Astrocyte of the spinal cord (primary cell): ENCODE measurements at places on chromosomes 3 and 15.

GRCh38 chr15:45314960-45315359 is 62.9 kb downstream of the SLC28A2 start:
- DNase-seq, result no peak

DNA sequence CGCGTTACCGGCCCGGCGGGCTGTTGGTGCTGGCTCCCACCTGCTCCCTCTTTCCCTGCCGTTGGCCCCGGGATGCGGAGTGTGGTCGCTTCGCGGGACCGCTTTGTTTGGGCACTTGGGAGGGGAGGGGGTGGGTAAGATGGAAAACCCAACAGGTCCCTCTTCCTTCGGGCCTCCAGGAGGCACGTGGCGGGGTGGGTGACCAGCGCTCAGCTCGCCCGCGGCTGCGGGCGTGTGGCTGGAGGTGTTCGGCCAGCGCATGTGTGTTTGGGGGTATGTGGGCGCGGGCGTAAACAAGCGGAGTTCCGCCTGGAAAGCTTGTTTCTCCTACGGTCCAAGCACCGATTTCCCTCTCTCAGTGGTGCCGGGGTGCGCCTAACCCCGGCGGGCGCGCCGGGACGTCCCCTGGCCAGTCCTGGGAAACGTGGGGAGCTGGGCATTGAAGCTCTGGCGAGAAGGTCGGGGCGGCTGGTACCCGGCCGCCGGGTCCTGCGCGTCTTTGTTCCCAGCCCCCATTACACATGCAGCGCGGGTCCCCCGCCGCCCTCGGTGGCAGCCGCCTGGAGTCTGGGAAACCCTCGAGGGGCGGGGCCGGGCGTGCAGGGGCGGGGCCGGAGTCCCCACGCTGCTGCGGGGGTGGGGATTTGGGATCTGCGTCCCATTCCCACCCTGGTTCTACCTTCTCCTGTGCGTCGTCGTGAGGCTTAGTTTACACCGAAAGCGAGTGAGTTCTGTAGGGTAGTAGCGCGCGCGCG is 1.4 kb downstream of the ACVR2B start:
- DNase-seq, result peak; percentile 24

- no peak for DNase-seq
Observed at GRCh38 chr3:70374179-70374578, 61.7 kb upstream of the MDFIC2 start.

DNA sequence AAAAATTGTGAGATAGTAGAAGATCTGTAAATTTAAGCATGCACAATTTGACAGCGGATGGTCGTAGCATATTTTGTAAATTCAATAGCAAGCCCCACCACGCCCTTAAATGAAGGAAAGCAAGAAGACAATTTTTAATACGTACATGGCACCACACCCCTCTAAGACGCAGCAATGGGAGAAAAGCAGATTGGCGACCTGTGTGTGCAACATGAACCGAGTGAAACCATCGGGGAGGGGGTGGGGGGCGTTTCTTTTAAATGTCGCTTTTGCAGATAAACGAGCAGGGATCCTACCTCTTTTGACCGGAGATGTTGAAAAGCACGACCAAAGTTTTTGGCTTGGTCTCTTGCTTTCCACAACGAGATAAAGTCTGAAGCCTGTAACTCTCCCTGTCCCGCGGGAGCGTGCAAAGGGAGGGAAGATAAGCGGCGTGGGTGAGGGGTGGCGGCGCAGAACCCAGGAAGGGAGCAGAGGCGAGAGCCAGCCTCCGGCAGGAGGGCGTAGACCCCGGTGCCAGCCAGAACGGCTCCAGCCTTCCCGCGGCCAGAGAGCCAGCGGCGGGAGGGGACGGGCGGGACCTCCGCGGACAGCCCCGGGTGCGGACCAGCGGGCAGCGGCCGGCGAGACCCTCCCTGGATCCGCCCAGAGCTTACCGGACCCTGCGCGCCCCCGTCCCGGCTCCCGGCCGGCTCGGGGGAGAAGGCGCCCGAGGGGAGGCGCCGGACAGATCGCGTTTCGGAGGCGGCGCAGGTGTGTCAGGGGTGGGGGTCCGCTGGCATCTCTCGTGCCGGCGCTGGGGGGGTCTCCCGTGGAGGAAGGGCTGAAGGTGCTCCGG is at the start of gene CHL1:
Gene CHL1, plus strand, starts transcription at position 453 of the 838 bp plus-strand sequence. CDS start 123,014 bp downstream, outside the sequence.
- DNase-seq, result no peak

GRCh38 chr3:18188491-18188890 is 236.6 kb downstream of the SATB1 start:
- no peak for DNase-seq

GRCh38 chr3:149221783-149222517 is at the start of gene CP:
Gene CP (minus strand): TSS chr3:149221829. CDS start chr3:149221792, 37 bp downstream.
- no peak for DNase-seq

- no peak for DNase-seq
Observed at GRCh38 chr3:97970156-97970555, 2.1 kb downstream of the RIOX2 start.

GRCh38 chr15:85555875-85556617 is 175.6 kb downstream of the AKAP13 start:
- no peak for DNase-seq

- DNase-seq, result no peak
Observed at GRCh38 chr3:127391436-127392155, 103.8 kb upstream of the PRR20G start.

DNA sequence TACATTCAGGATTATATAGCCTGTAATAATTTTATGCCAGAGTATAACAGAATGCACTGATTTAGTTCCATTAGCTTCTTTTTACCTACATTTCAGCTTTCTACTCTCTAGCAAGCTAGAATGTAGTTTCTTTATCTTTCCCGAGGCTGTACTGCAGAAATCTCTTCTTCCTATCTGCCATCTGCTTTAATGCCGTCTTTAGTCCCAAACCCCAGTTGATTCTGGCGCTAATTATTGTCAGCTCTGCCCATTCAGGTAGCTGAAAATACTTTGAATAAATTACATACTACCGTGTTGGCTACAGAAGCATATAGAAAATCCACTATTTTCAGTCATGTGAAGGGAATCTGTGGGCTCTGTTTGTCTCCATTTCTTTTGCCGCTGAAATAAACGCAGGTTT is 706.7 kb downstream of the NTRK3 start:
- no peak for DNase-seq

GRCh38 chr3:123749711-123750110 is 134.4 kb downstream of the MYLK start:
- DNase-seq, result peak; percentile 73

DNA sequence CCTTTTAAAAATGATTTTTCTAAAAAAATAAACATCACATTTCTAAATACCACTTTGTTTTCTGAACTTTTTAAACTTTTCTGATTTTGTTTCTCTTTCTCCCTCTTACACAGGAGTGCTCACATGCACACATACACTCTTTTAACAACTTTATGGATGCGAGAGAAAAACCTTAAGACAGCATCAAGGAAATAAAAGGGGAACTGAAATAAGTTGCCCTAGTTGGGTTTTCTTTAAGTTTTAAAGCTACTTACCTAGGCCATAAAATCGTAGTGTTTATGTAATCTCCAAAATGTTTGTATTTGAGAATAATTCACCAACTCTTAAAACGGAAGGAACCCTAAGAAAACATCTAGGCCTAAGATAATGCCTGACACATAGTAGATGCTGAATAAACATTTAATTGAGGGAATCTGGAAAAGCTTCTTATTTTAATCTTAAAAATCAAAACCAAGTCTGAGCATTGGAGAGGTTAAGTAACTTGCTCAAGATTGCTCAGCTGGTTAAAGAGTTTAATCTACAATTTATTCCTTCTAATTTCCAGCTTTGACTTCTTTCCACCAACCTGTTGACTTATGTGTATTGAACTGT is 1.2 kb upstream of the BBX start:
- DNase-seq, result no peak

DNA sequence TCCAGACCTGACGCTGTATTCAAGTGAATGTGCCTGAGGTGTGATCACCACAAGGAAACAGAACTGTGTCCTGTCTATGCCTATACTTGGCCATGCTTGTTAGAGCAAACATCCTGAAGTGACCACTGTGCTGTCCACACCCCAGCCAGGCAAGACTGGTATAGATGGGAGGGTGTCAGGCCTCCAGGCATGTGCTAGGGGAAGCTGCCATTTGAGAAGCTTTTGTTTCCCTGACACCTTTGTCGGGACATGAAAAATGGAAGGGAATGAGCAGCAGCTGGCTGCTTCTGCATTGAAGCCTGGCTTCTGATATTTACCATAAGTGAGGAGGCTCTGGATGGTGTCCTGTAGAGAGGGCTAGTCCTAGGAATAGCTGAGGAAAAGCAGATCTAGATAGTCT is 106.2 kb downstream of the CPNE4 start:
- DNase-seq, result no peak

DNA sequence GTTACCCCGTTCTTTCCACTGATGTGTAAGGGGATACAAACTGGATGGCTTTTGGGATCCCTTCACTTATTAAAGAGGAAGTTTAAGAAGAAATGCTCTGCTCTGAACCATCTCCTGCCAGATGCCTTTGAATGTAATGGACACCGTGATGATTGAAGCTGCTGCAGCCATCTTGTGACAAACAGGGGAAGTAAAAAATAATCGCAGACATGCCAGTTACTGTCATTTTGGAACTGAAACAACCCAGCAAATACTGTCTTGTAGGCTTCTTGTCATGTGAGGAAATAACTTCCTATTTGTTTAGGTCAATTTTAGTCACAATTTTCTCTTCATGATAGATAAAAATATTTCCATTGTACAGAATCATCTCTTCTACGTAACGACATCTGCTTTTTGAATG is 224.0 kb downstream of the CHL1 start:
- no peak for DNase-seq

DNA sequence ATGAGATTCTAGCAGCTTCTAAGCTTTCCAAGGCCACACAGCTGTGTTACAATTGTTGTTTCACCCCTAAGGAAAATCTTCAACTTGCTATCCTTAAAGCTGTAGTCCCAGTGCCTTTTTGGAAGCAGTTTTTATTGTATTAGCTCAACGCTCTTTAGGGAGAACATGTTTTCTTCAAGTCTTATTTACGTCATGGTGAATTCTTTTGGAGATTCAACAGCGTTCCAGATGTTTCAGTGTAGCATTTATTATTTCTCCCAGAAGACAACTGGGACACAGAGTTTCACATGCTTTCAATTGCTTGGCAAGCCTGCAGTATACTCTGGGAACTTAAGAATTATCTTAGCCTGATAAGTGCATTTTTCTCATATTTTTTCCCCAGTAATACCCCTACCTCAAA is 888.3 kb downstream of the PLOD2 start:
- DNase-seq, result no peak

GRCh38 chr3:5133239-5134018 is 11.3 kb downstream of the ARL8B start:
- DNase-seq, result no peak

DNA sequence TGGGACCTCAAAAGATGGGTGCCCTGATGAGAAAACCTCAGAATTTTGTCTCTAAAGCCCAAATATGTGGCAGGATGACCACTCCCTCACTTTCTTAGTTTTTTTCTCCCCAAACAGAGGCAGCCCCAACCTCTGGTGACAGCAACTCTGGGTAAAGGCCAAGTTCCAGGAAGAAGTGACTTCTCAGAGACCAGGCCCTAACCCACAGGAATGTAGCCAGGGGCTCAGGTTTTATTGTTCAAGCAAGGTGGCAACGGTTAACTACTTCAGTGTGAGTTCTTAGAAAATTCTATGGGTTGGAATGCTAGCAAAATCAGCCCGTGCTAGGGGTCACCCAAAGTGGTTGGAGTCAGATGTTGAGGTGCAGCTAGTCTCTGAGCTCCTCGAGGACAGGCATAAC is 5.1 kb upstream of the DNAJA4 start:
- no peak for DNase-seq

DNA sequence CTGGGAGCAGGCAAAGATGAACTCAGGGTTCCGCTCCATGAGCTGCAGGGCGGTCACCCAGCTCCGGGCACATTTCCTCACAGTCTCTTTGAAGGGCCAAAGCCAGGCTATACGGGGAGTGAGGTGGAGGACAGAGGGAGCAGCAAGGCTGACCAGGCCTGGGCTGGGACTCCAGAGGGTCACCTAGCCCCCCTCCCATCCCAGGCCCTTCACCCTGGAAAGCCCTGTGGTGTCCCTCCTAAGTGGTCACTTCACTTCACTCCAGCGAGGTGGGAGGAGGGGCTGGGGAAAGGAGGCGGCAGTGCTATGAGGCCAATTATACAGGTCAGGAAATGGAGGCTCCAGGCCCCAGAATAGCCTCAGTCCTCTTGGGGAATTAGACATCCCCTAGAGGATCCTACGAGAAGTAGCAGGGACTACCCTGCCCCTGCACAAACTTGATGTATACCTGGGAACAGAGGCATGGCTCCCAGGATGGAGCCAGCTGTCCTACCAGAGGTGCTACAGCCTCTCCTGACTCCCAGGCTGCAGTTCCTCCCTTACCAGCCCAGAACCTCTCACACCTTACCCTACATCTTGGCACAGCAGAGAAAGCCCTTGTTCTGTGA is 5.7 kb downstream of the MAN2C1 start:
- DNase-seq, result no peak

DNA sequence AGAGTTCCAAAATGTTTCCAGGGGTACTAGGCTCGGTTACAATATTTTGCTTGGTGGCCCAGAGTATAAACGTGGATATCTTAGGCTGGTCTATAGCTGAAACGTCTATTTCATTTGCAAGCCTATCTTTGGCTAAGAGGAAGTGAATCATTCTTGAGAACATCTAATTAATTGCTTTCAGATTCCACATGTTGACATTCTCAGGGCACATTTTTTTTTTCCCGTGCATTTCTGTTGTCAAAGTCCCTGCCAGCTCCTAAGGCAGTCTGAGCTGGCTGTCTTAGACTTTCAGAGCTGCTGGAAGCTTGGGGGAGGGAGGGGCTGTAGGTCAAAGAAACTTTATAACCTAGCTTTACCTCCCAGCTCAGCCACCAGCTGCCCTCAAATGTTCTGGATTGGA is 23.2 kb upstream of the LAMP3 start:
- peak; percentile 79 for DNase-seq

DNA sequence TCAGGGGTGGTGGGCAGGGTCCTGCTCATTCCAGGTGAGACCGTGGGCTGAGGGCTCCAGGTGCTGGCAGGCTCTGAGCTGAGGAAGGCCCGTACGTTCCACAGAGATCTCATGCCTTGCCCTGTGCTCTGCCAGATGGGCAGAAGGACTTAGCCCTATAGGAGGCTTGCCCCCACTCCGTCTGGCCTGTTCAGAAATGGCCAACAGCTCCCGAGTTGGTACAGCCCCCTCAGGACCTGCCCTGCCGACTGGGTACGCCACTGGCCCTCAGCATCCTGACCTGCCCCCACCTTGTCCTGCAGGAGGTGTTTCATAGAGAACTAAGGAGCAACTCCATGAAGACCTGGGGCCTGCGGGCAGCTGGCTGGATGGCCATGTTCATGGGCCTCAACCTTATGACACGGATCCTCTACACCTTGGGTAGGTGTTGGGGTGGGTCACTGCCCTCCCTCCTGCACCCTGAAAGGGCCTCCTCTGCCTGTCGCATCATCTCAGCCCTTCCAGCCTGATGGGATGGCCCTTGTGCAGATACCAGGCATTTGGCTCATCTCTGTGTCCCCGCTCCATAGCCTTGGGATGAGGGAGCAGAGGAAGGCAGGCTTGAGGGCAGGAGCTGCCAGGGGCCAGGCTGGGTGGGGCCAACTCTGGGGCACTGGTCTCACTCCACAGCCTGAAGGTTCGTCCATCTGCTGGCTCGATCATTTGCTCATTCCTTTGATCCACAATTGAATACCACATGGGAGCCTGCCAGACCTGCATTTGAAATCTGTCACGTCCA is 14.2 kb downstream of the TMEM43 start:
- no peak for DNase-seq

GRCh38 chr15:80419546-80419945 is 15.4 kb downstream of the ARNT2 start:
- peak; percentile 43 for DNase-seq

- no peak for DNase-seq
Observed at GRCh38 chr3:51949121-51949520, 6.1 kb upstream of the GPR62 start.
